AML-193 (cell line): ENCODE measurements at places on chromosomes 13 and 19.

GRCh38 chr13:80082396-80083080, 258.4 kb downstream of the SPRY2 start:
- no peak for DNase-seq

- DNase-seq = no peak
These were observed 10.3 kb downstream of the AKT2 start for GRCh38 chr19:40274585-40275544.

GRCh38 chr13:32140109-32140508, 108.5 kb downstream of the FRY start:
- no peak for DNase-seq

GRCh38 chr13:96844195-96844594, 150.1 kb downstream of the OXGR1 start:
- DNase-seq = no peak

- no peak for DNase-seq
These were observed 178.5 kb downstream of the DLEU7 start for GRCh38 chr13:50664951-50665350.

DNA sequence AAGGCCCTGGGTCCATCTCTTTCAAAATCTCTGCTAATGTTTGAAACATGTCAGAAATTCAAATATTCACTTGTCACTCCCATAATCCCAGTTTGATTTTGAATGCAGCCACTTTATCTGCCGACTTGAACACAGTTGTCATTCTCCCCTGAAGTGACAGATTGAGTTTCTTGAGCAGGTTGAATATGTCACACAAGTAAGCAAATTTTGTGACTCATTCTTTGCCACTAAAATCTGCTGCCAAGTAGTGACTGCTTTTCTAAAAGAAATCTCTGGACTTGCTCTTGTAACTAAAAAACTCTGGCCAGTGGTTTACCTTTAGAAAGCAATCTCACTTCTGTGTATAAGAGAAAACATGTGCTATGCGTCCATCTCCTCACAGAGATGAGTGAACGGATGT, 357.1 kb downstream of the LMO7 start:
- no peak for DNase-seq

GRCh38 chr13:50208826-50209335, 193.6 kb downstream of the KCNRG start:
- peak; percentile 85 for DNase-seq

- no peak for DNase-seq
These were observed 96.8 kb downstream of the ATP8A2 start for GRCh38 chr13:25468325-25469168.

GRCh38 chr19:55648585-55649267, 714 bp downstream of the CCDC106 start:
- no peak for DNase-seq

DNA sequence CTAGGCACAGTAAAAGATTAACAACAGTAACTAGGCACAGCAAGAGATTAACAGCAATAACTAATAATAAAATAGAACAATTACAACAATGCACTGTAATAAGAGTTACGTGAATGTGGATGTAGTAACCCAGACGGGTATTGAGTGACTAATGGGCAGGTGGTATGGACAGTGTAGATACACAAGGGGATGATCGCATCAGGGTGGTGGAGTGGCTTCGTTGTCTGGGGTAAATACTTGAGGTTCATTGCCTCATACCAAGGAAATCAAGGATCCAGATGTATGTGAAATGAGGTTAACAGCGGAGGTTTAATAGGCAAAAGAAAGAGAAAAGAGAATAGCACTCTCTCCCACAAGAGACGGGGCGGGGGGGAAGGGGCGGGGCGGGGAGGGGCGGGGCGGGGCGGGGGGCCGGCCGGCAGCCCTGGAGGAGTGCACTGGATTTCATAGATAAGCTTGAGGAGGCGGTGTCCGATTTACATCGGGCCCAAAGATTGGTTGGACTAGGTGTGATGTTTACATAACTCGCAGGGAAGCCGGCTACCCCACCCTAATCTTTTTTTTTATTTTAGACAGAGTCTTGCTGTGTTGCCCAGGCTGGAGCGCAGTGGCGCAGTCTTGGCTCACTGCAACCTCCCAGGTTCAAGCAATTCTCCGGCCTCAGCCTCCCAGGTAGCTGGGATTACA, 106.3 kb downstream of the KCTD15 start:
- no peak for DNase-seq

GRCh38 chr19:1009041-1009980, 9.1 kb downstream of the GRIN3B start:
- no peak for DNase-seq

DNA sequence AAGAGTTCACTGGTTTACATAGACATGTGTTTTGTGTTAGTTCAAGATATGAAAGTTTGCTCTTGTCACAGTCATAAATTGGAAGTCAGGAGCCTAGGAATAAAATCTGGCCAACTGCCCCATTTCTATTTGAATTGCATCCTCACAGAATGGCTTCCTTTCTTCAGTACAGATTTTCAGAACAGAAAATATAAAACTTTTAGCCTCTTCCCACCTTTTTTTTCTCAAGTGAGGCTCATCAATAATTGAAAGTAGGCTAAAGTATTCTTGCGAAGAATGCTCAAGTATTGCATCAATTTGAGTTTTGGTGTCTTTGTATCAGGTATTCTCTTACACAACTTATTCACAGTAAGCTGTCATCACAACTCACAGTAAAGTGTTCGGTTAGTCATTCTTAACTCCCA, 802.7 kb downstream of the PCDH9 start:
- DNase-seq = no peak

- DNase-seq = no peak
These were observed 49.4 kb upstream of the DOCK9 start for GRCh38 chr13:99027260-99027659.

- no peak for DNase-seq
These were observed 67.9 kb downstream of the NUFIP1 start for GRCh38 chr13:44921246-44921877.

- DNase-seq = no peak
These were observed at the start of gene TMEM91 for GRCh38 chr19:41376241-41376997. Gene TMEM91 (plus strand): TSS chr19:41376533. CDS start chr19:41378310, 1,777 bp downstream.

GRCh38 chr13:42981853-42982252, 10.2 kb downstream of the EPSTI1 start:
- DNase-seq = no peak

GRCh38 chr13:21075379-21076249, 14.2 kb upstream of the LATS2 start:
- peak; percentile 51 for DNase-seq

GRCh38 chr19:55071129-55071502, 4.6 kb upstream of the EPS8L1 start:
- DNase-seq = no peak

DNA sequence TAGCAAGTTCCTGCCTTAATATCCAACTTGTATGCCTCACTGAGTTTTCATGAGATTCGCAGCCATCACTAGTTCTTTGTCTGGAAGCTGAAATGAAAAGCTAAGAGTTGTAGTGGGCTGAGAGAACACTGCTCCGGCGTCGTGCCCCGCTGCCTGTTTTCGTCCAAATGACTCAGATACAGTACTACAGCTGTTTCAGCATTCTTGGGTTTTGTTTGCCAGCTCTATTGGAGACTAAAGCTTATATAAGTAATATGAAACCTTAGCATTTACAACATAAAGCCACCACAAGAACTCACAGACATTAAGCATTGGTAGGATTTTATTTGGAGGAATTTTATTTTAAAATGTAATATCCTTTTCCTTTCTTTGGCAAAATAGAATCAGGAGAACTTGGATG, 299.7 kb downstream of the DLEU7 start:
- DNase-seq = no peak
